ENCODE measurements at places on chromosomes 1 and 21.

- no peak overlapping the region for H3K27ac ChIP-seq
- H3K4me1 ChIP-seq, result no peaks in the 10 kb centered on the region
- no peak overlapping the region for H3K4me3 ChIP-seq
- no peaks in the 10 kb centered on the region for H3K27me3 ChIP-seq
- no peak for DNase-seq
- H3K36me3 ChIP-seq, result no peaks in the 10 kb centered on the region
Measured at GRCh38 chr1:158638146-158638545, 33.1 kb downstream of the OR10Z1 start.

DNA sequence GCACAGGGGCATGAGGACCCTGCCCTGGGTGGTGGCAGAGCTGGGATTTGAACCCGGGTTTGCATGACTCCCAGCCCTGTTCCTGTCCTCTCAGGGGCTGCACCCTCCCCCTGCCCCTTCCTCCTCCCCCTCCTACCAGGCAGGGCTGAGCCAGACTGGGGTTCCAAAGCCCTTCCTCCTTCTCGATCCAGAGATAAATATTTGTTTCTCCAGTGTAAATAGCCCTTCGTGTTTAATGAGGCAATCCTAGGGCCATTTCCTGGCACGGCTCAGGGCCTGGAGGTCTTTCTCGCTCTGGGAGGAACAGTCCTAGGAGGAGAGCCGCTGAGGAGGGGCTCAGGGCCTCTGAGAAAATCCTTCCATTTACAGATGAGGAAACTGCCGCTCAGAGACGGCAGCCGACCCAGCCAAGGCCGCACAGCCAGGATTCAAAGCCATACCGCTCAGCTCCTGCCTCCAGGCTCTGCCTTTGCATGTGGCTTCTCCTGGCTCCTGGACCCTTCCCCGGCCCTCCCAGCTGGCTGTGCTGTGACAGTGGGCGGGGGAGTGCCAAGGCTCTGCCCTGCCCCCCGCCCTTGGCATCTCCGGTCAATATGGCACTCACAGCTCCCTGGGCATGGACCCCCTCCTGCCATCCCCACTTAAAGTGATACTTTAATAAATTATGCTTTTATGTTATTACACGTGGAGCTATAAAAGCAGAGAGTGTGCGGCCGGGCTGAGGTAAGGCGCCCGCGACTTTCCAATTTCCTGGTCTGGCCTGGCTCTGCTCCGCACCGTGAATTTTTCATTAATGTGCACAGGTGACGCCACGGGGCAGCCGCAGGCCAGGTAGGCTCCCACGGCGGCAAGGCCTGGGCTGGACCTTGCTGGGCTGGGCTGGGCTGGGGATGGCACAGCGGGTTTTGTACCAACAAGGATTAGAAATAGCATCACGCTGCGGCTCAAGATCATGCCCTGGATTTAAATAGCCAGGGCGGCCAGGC is 114.7 kb upstream of the WNT4 start:
- no peak overlapping the region for H3K4me3 ChIP-seq
- no peaks in the 10 kb centered on the region for H3K27me3 ChIP-seq
- peak overlapping the region; percentile 46 for H3K27ac ChIP-seq
- peak; percentile 59 for DNase-seq
- H3K36me3 ChIP-seq, result no peaks in the 10 kb centered on the region

DNA sequence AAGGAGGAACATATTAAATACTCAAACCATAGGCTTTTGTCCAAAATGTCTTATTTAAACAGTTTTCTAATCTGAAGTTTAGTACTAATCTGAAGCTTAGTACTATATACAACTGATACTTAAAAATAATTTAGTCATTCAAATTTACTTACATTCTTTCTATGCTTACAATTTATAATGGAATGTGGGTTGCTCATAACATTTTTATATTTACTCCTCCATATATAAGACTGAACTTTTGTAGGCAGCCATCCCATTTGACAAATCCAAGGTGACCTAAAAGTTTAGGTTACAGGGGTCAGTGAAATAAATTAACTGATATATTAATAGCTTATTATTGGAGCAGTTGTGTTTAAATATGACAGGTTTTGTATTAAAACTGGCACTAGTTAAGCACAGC is 570.6 kb downstream of the DPYD start:
- H3K27me3 ChIP-seq, result no peaks in the 10 kb centered on the region
- H3K4me3 ChIP-seq, result no peak overlapping the region
- no peak for DNase-seq
- H3K27ac ChIP-seq, result no peak overlapping the region
- no peaks in the 10 kb centered on the region for H3K4me1 ChIP-seq

- DNase-seq, result no peak
- H3K27me3 ChIP-seq, result no peaks in the 10 kb centered on the region
- peaks cover 50% of the 10 kb centered on the region for H3K36me3 ChIP-seq
- H3K27ac ChIP-seq, result peak overlapping the region; percentile 65
- peaks cover 18% of the 10 kb centered on the region for H3K4me1 ChIP-seq
- no peak overlapping the region for H3K4me3 ChIP-seq
Measured at GRCh38 chr1:53956308-53957168, 10.4 kb downstream of the LRRC42 start.

DNA sequence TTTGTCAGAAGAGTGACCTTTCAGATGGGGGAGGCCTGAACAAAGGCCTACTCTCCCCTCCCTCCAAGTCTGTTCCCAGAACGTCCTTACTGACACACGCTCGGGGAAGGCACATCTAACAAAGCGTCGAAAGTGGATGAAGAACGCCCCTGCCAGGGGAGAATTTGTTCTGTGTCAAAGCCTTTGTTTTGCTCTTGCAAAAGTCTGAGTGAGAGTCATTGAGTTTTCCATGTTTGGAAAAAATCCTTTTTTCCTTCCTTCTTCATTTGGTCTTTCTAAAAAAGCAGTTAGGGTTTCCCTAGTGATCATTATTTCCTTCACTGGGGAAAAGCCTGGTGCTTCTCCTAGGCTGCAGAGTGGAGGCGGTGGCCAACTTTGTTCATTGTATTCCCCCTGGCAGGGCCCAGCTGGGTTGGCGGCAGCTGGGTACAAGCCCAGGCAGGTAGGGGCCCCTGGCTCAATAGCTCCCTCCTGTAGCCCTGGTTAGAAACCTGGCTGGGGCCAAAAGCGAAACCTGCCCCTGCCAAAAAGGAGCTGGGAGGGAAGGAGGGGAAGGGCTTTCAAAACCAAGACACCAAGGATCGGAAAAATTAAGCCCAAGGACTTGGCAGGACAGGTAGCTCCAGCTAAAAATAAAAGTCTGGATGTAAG is 81.1 kb downstream of the ITPKB start:
- H3K36me3 ChIP-seq, result no peaks in the 10 kb centered on the region
- H3K4me3 ChIP-seq, result no peak overlapping the region
- DNase-seq, result no peak
- H3K27me3 ChIP-seq, result no peaks in the 10 kb centered on the region
- peak overlapping the region; percentile 59 for H3K27ac ChIP-seq
- H3K4me1 ChIP-seq, result peaks cover 97% of the 10 kb centered on the region

DNA sequence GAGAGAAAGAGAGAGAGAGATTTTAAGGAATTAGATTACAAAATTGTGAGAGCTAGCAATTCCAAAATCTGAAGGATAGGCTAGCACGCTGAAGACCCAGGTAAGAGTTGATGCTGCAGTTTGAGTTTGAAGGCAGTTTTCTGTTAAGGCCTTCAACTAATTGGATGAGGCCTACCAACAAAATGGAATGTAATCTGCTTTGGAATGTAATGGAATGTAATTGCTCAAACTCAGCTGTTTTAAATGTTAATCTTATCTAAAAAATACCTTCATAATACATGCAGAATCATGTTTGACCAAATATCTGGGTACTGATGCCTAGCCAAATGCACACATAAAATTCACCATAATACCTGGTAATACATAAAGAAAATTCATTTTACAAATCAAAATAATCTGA is 976.1 kb downstream of the LTN1 start:
- no peak overlapping the region for H3K27ac ChIP-seq
- no peaks in the 10 kb centered on the region for H3K36me3 ChIP-seq
- no peak overlapping the region for H3K4me3 ChIP-seq
- DNase-seq, result no peak

GRCh38 chr1:240906477-240906876 is 294.5 kb upstream of the GREM2 start:
- H3K4me1 ChIP-seq, result no peaks in the 10 kb centered on the region
- DNase-seq, result no peak
- no peak overlapping the region for H3K4me3 ChIP-seq
- no peaks in the 10 kb centered on the region for H3K27me3 ChIP-seq
- no peaks in the 10 kb centered on the region for H3K36me3 ChIP-seq
- no peak overlapping the region for H3K27ac ChIP-seq

DNA sequence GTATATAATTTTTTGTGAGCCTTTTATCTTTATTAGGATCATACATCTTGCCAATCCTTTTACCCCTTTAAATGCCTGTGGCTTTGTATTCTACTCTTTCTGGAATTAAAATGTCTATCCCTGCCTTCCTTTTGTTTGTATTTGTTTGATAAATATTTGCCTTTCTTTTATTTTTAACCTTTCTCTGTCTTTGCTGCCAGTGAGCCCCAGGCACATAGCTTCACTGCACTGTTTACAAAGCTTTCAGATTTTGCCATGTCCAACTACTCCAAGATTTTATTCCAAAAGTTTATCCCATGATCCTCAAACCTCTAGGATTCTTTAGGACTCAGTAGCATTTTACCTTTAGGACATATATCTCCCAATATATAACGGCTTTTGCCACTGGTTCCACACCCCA is 281.2 kb downstream of the PAPPA2 start:
- H3K4me3 ChIP-seq, result no peak overlapping the region
- no peaks in the 10 kb centered on the region for H3K36me3 ChIP-seq
- H3K4me1 ChIP-seq, result no peaks in the 10 kb centered on the region

DNA sequence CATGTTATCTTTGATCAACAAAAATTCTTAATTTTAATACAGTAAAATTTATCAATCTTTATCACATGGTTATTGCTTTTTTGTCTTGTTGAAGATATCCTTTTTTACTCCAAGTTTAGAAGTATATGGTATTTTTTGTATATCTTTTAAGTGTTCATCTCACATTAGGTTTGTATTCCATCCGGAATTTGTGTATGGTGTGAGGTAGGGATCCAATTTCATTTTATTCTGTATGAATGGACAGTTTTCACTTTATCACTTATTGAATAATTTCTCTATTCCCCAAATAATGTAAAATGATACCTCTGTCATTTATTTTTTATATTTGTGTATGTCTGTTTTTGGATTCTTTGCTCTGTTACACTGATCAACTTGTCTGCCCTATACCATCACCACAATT is 25.3 kb downstream of the NFIA start:
- no peak for DNase-seq
- H3K27ac ChIP-seq, result no peak overlapping the region
- H3K4me1 ChIP-seq, result peaks cover 33% of the 10 kb centered on the region

- peaks cover 64% of the 10 kb centered on the region for H3K4me1 ChIP-seq
- no peaks in the 10 kb centered on the region for H3K36me3 ChIP-seq
- peak overlapping the region; percentile 51 for H3K4me3 ChIP-seq
- H3K27me3 ChIP-seq, result peaks cover 59% of the 10 kb centered on the region
- no peak for DNase-seq
- peak overlapping the region; percentile 41 for H3K27ac ChIP-seq
Measured at GRCh38 chr1:2530513-2531361, 674 bp upstream of the HES5 start.

DNA sequence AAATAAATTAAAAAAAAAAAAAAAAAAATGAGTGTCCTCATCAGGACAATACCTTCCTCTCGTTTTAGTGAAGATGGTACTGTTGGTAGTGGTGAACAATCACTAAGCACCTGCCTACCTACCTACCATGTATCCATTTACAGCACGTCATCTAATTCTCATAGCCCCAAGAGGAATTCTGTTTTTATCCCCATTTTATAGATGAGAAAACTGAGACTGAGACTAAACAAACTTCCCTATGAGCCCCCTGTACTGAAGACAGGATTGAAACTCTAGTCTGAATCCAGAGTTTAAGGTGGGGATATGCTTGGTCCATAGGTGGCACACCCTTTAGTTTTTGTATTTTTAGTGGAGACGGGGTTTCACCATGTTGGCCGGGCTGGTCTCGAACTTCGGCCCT is 17.3 kb upstream of the THEMIS2 start:
- no peak overlapping the region for H3K4me3 ChIP-seq
- no peaks in the 10 kb centered on the region for H3K27me3 ChIP-seq
- H3K4me1 ChIP-seq, result peaks cover 7% of the 10 kb centered on the region
- DNase-seq, result no peak
- H3K36me3 ChIP-seq, result peaks cover 18% of the 10 kb centered on the region

GRCh38 chr21:38989745-38990423 is 184.2 kb downstream of the ETS2 start:
- H3K4me3 ChIP-seq, result no peak overlapping the region
- H3K4me1 ChIP-seq, result peaks cover 95% of the 10 kb centered on the region
- no peaks in the 10 kb centered on the region for H3K27me3 ChIP-seq
- H3K27ac ChIP-seq, result peak overlapping the region; percentile 66
- no peaks in the 10 kb centered on the region for H3K36me3 ChIP-seq

DNA sequence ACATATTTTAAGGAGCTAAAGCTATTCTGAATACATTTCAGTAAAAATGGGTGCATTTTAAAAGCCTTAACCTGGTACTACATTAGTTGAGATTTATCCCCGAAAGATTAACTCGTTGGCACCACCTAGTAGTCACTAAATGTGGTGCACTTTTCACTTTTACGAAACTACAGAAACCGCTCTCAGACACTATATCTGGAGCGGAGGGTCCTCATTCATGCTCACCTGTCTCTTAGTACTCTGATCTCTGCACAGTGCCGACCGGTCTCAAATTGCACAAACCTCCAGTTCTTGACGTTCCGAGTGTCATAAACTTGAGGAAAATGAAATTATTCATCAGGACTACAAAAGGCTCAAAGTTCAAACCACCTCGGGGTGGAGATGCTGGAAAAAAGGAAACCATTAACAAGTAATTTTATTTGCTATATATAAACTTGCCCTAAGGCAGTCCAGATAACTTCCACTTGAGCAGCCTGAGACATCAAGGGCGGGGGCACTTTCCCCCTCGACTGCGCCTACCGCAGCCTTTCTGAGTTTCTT is 722 bp downstream of the LZIC start:
- no peaks in the 10 kb centered on the region for H3K27me3 ChIP-seq
- peak overlapping the region; percentile 94 for H3K4me3 ChIP-seq
- peak overlapping the region; percentile 93 for H3K27ac ChIP-seq
- DNase-seq, result no peak
- H3K36me3 ChIP-seq, result peaks cover 13% of the 10 kb centered on the region

DNA sequence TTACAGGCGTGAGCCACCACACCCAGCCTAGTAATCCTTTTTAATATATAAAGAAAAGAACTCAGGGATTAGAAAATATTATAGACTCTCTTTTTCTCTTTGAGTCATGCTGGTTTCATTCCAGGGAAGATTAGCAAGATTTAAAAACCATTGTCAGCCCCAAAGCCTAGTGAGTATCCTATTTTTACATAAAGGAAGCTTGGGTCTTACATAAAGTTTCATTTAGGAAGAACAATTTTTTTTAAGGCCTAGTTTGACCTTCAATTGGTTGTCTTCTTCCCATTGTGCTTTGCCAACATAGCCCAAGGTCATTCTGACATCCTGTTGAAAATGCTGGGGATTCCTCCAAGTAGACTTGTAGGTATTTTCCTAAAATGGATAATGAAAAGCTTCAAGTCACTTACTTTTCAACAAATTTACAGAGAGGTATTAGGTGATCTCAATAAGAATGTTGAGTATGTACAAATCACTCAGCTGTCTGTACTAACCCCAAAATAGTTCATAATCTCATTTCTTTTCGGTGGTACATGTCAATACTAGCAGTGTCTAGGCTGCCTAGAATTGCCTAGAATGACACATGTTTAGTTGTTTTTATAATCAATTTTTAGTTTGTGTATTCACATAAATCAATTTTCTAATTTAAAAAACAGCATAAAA is 4.3 kb upstream of the KIF14 start:
- H3K27ac ChIP-seq, result no peak overlapping the region

- no peaks in the 10 kb centered on the region for H3K36me3 ChIP-seq
- peaks cover 6% of the 10 kb centered on the region for H3K27me3 ChIP-seq
- H3K4me3 ChIP-seq, result peak overlapping the region; percentile 61
- H3K4me1 ChIP-seq, result peaks cover 90% of the 10 kb centered on the region
Measured at GRCh38 chr1:27630859-27631491, 4.0 kb downstream of the FGR start.
